ENCODE measurements at places on chromosomes 11 and 22.

DNA sequence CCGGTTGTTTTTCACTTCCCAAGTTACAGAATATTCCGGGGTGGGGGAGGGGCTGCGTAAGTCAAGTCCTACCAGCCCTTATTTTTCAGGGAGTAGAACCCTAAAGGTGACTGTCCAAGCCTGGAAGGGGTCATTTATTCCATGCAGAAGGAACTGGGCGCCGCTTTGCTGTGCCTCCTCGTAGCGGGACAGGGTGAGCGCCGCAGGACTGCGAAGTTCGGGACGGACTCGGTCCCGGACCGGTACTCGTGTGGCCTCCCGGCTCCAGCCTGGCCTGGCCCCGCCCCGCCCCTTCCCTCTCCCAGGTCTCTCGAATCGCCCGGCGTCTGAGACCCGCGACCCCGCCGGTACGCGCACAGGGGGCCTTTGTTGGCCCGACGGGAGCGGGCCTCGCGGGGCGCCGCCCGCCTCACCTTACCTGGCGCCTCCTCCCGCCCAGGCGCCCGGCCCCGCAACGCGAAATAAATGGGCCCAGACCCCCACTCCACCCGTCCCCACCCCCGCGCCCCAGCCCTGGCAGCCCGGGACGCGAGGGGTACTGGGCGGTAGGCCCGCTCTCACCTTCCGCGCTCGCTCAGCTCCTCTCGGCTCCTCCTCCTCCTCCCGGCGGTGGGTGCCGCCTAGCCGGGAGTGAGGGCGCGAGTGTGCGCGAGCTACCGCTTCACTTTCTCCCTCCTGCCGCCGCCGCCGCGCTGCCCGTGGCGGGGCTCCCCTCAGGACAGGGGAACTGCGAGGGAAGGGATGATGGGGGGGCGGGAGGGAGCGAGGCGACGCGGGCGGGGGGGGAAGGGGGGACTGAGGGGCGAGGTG lies 698 bp downstream of the PAK1 start:
- peak; percentile 77 for DNase-seq

- no peak for DNase-seq
Measured at GRCh38 chr11:120121914-120122473, 15.9 kb downstream of the TRIM29 start.

DNA sequence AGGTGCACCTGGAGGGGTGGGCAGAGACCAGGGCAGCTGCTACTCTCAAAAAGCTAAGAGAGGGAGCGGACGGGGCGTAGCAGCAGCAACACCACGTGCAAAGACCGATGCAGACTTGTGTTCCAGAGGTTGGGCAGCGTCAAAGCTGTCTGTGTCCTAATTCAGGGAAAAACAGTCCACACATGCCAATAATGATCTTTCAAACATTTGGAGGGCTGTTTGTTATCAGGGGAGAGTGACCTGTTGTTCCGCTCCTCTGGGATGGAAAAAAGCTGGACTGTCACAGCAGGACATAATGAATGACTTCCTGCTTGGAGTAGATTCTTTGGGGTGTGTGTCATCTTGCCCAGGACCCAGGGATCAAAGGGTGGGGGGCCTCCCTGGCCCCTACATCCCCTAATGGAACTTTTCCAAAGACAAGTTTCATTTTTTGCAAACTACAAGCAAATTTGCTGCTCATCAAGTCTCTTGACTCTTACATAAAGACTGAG lies 6.2 kb upstream of the FBLN1 start:
- DNase-seq, result peak; percentile 32

GRCh38 chr11:73324665-73325035 lies 16.6 kb downstream of the ARHGEF17 start:
- no peak for DNase-seq

DNA sequence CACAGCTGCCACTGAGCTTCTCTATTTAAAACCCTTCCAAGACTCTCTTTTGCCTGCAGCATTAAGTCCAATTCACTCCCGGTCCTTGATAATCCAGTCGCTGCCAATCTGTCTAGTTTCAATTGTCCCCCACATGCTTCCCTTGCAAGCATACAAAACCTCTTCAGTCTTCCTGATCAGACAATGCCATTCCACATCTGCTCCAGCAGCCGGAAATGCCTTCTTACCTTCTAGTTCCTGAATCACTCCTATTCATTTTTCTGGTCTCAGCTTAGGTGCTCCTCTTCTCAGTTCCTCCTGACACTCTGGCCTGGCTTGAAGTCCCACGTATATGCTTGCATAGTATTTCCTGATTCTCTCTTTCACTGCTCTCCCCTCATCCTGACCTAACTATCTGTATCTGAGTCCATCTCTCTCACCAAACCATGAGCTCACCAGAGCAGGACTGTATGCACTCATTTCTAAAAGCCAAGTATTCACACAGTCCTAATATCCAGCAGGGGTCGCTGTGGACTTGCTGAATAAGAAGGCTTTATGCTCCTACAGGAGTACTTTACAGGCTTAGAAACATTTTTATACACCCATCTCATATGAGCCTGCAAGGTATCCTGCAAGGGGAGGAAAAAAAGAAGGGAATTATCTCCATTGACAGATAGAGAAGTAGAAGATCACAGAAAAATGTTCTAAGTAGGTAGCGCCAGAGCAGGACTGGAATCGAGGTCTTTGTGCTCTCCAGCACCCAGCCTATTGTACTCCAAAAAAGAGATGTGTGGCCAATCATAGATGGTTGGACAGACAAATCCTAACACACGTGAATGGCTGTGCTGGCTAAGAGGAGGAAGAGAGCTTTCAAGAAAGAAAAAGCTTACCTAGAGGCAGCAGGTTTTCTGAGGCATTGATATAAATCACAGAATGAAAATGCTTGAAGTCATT lies 19.2 kb downstream of the XRRA1 start:
- DNase-seq, result peak; percentile 52

DNA sequence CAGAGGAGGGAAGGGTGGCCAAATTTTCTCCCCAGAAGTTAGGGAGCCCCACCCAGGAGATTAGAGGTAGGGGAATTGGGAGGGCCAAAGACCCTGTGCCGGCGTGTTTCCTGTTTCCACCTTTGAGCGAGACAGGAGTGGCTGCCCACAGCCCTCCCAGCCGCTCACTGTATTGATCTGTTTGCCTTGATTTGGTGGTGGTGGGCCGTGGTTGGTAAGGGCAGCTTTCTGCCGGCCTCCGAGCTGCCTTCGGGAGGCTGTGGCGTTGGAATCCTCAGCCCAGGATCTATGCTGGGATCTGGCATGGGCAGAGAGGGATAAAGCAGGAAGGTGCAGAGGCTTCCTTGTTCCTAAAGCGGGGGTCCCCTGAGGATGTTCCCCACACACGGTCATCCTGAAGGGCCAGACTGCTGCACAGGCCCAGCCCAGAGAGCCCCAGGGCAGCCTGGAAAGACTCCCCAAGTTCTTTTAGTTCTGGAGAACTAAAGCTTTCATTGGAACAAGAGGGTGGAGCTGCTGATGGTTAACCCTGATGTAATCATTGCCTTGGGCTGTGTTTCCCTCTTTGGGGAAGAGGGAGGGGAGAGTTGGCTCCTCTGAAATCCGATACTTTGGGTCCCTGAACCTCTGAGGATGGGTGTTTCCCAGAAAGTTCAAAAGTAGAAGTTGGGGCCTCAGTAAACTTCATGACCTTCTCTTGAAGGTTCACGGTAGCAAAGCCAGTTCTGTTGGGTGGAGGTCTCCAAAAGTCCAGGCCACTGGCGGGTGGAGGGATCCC lies 7.2 kb downstream of the FAM83F start:
- peak; percentile 48 for DNase-seq

- DNase-seq, result no peak
Measured at GRCh38 chr11:100808904-100809491, 121.9 kb downstream of the ARHGAP42 start.

- peak; percentile 87 for DNase-seq
Measured at GRCh38 chr11:119474682-119475596, 52.0 kb upstream of the THY1 start.

DNA sequence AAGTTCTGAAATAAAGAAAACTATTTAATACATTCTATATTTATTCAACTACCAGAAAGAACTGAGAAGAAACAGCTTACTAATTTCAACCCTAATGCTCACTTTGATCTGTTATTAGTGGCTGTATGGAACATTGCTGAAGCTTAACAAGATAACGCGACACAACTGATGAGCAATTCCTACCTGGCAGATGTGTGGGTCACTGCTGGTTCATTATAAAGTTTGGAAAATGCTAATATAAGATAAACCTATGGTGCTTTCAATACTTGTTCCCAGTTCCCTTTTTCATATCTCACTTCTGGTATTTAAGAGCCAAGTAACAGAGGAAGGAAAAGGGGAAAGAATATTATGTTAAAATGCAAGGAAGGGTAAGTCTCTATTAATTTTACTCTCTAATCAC lies 10.5 kb downstream of the CTSC start:
- no peak for DNase-seq

DNA sequence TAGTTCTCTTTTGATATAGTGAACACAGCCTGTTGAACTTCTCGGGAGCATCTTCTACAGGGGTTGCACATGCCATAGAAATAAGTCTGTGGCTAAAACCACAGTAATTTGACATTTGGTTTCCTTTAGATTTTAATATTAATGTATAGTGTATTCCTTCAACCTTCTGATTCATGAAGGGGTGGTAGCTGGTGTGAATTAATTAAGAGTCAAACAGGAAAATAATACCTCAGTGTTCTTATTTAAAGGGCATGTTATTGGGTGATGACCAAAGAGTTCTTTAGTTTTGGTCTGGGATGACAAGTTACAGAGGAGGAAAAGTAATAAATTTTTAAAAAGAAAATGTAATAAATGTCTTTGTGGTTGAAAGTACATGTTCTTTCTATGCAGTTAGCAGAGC lies 86.8 kb downstream of the PDHX start:
- no peak for DNase-seq

DNA sequence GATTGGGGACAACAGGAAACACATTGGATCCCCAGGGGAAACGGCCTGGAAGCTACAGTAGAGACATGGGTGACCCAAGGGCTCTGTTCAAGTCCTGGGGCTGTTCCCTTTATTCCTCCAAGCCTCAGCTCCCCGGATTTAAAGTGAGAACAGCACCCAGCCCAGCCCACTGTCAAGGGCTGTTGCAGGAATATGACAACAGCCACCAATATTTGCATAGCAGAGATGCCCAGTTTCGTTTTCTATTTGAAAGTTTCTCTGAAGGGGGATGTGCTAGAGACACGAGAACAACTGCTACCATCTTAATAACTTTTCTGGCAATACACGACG lies 81.1 kb upstream of the WNT7B start:
- no peak for DNase-seq

- no peak for DNase-seq
Measured at GRCh38 chr22:40605761-40606160, 30.8 kb downstream of the MRTFA start.

DNA sequence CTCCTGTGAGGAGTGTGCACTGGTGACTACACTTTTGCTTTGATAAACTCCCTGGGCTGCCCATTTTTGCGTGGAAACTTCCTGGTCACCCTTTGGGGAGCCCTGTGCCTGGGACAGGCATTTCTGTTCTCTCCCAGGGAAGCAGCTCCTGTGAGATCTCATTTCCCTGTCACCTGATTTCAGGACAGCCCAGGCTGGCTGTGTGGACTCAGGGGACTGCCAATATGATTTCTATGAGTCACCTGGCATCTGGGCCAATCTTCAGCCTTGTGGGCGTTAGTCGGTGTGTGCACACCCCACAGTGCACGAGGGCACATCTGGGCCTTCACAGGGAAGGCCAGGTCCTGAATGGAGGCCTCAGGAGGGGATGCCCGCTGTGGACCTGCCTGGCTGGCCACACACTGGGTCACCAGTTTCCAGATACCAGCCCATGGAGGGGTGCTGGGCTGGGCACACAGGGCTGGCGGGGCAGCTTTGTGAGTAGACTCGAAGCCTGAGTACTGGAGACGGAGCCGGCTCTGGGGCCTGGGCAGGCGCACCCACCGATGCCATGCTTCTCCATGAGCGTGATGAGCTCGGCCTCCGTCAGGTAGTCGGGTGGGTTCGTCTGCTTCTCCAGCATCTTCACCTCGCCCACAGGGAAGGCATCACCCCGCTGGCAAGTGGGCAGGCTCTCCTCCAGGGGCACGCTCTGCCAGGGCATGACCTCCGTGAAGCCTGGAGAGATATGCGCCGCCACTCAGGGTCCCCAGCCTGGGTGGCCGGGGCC lies 9.4 kb upstream of the PPM1F start:
- DNase-seq, result no peak

- no peak for DNase-seq
Measured at GRCh38 chr11:117743121-117743815, 53.7 kb downstream of the DSCAML1 start.

GRCh38 chr11:101436511-101437142 lies 147.2 kb downstream of the TRPC6 start:
- peak; percentile 58 for DNase-seq

- DNase-seq, result no peak
Measured at GRCh38 chr11:85167471-85167870, 459.7 kb downstream of the DLG2 start.

DNA sequence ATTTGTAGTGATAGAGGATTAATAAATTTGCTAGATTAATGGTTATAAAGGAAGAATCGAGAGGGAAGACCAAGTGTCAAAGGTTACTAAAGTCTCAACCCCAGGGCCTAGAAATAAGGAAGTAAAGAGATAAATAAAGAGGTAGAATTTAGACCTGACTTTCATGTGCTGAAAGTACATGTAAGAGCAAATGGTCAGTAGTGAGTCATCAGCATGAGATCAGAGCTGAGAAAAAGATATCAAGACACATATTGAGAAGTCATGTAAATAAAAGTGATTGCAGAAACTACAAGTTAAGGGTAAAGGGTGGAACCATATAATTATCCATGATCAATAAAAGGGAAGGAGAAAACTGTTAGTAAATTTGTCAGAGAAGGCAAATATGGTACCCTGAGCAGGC lies 1.4 kb upstream of the OR8B8 start:
- no peak for DNase-seq

- DNase-seq, result peak; percentile 73
Measured at GRCh38 chr11:8099291-8099899, 18.4 kb downstream of the TUB start.

DNA sequence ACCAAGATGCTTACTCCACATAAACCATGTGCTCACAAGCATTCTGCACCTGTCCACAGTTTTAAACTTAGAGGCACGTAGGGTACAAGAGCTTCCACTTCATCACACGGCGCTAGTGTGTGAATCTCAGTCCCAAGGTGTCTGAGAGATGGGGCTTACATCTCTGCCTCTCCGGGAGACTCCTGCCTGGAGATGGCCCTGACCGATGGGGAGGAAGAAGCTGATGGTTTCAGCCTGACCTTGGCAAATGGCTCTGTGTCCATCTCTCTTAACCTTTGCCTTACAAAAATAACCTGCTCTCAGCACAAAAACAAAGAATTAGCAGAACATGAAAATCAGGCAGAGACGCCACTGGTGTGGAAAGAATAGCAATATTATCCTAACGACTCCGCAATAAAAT lies 559.3 kb upstream of the B3GAT1 start:
- no peak for DNase-seq

DNA sequence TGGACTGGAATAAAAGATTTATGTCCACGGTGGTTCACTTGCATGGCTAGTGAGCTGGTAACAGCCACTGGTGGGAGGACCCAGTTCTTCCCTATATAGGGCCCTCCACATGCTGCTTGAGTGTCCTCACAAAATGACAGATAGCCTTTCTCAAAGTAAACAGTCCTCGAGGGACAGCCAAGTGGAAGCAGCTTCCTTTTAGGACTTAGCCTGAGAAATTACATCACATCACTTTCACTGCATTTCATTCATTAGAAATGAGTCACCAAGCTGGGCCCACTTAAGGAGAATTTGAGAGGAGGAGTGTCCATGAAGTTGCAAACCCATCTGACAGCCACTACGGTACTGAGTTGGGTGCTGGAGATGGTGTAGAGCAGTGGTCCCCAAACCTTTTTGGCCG lies 7.0 kb downstream of the ISX start:
- no peak for DNase-seq

GRCh38 chr11:113614097-113614496 lies 92.0 kb downstream of the TMPRSS5 start:
- DNase-seq, result no peak

- no peak for DNase-seq
Measured at GRCh38 chr11:60085909-60086308, 2.6 kb upstream of the MS4A2 start.

Data from ecto neural progenitor cell (in vitro differentiated cells).